ENCODE measurements at places on chromosomes 1 and 21. TPM values are rescaled to one million over a fixed set of nuclear protein-coding genes. Genes with fewer than 3 reads are reported as not detected.

Gene UMODL1
- total RNA-seq, result not detected

Gene PTPN14
- 23.1 TPM for total RNA-seq

Gene MCOLN2
- 117 TPM for total RNA-seq

Gene DENND2D
- 205 TPM for total RNA-seq

Gene SPRR2F
- not detected for total RNA-seq

Gene OR2G6
- not detected for total RNA-seq

Gene CDK18
- total RNA-seq, result 0.21 TPM

Gene ALX3
- total RNA-seq, result not detected

Gene SPATA17
- not detected for total RNA-seq

Gene ERI3
- 55.4 TPM for total RNA-seq

Gene ADAMTS5
- not detected for total RNA-seq

Gene CD34
- not detected for total RNA-seq

Gene LINGO4
- total RNA-seq, result 0.07 TPM

Gene S100A16
- total RNA-seq, result not detected

Gene MPL
- not detected for total RNA-seq

Gene NECTIN4
- not detected for total RNA-seq

Gene FAM78B
- 1.0 TPM for total RNA-seq

Gene OPRD1
- 0.05 TPM for total RNA-seq

Gene GRIK1
- not detected for total RNA-seq

Gene MNDA
- not detected for total RNA-seq

Gene CFAP107
- not detected for total RNA-seq

Gene C1QA
- total RNA-seq, result not detected

Gene TXNIP
- total RNA-seq, result 108 TPM

Gene PLA2G2A
- total RNA-seq, result not detected

Gene HJV
- not detected for total RNA-seq

Gene BMP8B
- total RNA-seq, result 0.31 TPM

Gene LCK
- 281 TPM for total RNA-seq

Gene VASH2
- 0.10 TPM for total RNA-seq

Gene FAM167B
- 0.57 TPM for total RNA-seq

Gene OR1C1
- not detected for total RNA-seq

Gene TDRD5
- not detected for total RNA-seq

Gene AADACL4
- not detected for total RNA-seq

Gene CCDC185
- not detected for total RNA-seq

Gene TMEM54
- total RNA-seq, result 0.78 TPM

Gene CD247
- 237 TPM for total RNA-seq

Gene GLIS1
- total RNA-seq, result not detected

Gene RAB3B
- total RNA-seq, result 0.05 TPM

Gene SEC16B
- not detected for total RNA-seq

Gene TNFRSF1B
- total RNA-seq, result 211 TPM

Gene MSH4
- 0.54 TPM for total RNA-seq

Gene RNU1-2
- 3,041 TPM for total RNA-seq

Gene HMGB4
- not detected for total RNA-seq

Gene IVL
- total RNA-seq, result not detected

Gene GPR37L1
- not detected for total RNA-seq

Gene NUF2
- 36.8 TPM for total RNA-seq

Gene OR2T6
- not detected for total RNA-seq

Gene SLC6A9
- 7.4 TPM for total RNA-seq
